ENCODE measurements at places on chromosomes 2 and 18. TPM values are rescaled to one million over a fixed set of nuclear protein-coding genes. Genes with fewer than 3 reads are reported as not detected.

DNA sequence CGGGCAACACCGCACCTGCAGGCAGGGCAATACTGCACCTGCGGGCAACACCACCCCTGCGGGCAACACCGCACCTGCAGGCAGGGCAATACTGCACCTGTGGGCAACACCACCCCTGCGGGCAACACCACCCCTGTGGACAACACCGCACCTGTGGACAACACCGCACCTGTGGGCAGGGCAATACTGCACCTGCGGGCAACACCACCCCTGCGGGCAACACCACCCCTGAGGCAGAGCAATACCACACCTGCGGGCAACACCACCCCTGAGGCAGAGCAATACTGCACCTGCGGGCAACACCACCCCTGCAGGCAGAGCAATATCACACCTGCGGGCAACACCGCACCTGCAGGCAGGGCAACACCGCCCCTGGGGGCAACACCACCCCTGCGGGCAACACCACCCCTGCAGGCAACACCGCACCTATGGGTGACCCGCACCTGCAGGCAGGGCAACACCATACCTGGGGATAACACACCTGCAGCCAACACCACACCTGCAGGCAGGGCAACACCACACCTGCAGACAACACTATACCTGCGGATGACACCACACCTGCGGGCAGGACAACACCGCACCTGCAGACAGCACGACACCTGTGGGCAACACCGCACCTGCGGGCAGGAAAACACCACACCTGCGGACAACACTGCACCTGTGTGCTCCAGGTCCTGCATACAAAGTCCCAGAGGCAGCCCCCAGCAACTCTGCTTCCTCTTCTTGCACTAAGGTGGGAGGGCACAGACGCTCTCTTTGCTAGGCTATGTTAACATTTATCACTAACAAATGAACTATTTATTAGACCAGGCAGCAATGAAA is 57.7 kb downstream of the EIPR1 start:
- no peak for DNase-seq

Gene CCDC148
- 2.0 TPM for total RNA-seq

Gene CYTIP
- 5.1 TPM for total RNA-seq

DNA sequence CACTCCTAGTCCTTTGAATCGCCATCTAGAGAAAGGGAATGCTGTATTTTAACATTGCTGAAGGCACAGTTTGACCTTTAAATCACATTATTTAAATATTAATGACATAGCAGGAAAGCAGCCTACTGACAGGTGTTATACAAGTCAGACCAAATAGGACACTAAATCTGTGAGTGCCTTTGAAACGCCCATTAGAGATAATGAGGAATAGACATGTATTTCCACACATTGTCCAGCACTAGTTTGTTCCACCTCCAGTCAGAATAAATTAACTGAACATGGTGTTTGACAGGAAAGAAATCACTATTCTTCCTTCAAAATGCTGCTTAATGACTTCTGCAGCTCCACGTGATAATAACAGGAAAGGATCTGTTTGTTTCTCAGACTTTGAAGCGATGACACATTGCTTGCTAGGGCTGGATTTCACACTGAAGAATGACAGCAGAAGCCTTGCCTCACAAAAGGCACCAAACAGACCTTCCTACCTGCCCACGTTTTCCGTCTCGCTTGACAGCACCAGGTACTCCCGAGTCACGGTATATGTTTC is 90.5 kb upstream of the DDX18 start:
- DNase-seq = no peak

DNA sequence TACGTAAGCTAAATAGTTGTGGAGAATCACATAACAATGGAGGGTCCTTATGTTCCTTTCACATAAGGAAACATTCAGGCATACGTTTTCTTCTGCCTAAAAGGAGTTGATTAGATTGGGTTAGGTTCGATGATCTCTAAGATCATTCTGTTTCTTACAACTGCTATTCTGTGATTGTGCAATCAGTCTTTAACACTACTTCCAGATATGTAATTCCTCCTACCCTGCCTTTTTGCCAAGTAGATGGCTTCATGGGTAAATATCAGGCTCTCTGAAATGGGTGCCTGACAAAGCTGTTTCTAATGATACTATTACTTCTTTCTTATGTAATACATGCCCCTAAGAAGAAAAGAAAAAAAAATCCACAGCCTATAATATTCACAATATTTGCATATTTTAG is 321.5 kb downstream of the XIRP2 start:
- DNase-seq = no peak

DNA sequence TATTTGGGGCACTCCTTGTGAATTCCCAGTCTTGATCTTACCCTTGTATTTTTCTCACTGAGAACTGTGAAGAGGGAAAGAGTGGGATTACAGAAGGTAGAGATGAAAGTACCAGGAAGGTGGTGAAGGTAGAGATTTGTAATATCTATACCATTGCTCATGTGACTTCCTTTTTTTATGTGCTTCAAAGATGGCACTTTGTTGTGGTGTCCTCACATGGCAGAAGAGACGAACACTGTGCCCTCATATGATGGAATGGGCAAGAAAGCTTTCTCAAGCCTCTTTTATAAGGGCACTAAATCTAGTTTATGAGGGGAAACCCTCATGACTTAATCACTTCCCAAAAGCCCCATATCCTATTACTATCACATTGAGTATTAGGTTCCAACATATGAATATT is 28.9 kb upstream of the PPM1B start:
- DNase-seq = no peak

DNA sequence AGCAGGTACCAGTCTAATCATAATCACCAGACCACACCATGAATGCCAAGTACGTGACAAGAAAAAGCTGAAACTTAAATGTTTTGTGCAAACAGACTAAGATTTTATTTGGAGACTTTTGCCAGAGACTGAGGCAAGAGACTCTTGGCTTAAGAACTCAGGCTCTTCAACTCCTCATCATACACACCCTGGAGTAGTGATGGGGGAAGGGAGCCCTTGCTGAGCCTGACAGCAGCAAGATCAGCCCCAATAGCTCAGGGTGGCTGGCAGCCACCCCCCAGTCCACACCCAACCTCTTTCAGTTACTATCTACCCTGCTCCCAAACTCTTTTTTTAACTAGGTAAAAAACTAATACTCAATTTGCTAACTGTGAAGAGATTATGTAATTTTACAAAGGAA is 114.8 kb downstream of the CCBE1 start:
- no peak for DNase-seq
